CD4-positive, alpha-beta T cell treated with Interleukin-15 for 1 hour (primary cell): ENCODE measurements at places on chromosomes 12 and 14.

- DNase-seq: no peak
These were observed 1.6 kb downstream of the PAPLN start for GRCh38 chr14:73238941-73239340.

DNA sequence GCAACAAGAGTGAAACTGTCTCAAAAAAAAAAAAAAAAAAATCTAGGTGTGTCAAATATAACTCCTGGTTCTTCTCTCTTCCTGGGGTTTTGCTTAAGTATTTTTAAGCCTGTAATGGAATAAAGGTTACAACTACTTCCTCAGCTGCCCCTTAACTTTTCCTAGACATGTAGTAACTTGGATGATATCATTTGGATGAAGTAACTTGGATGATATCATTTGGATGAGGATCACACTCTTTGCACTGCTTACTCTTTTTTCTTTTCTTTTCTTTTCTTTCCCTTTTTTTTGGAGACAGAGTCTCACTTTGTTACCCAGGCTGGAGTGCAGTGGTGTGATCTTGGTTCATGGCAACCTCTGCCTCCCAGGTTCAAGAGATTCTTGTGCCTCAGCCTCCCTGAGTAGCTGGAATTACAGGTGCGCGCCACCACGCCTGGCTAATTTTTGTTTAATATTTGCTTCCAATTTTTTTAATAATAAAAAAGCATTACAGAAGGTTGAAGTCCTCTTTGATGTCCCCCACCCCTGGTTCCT, 775 bp upstream of the FAM186A start:
- no peak for DNase-seq

GRCh38 chr12:57837864-57838562, 8.5 kb downstream of the CTDSP2 start:
- DNase-seq: no peak

- DNase-seq: no peak
These were observed 292.6 kb upstream of the CAND1 start for GRCh38 chr12:66976526-66976925.

DNA sequence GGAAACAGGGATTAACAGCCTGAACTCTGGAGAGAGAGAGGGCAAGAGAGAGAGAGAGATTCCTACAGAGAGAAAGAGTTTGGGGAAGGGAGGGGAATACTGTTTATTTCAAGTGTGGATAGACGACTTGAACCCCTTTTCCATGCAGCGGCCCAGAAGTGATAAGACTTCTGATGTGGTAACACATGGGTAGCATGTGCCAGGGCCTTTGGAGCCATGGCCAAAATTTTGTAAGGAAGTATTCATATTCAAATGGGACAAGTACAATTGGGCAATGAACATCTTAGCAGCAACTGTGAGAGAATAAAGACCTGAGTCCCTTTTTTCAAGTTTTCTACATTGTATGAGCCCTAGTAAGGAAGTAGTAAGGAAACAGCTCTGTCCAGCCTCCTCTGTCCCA, 42.4 kb upstream of the CCDC196 start:
- no peak for DNase-seq

DNA sequence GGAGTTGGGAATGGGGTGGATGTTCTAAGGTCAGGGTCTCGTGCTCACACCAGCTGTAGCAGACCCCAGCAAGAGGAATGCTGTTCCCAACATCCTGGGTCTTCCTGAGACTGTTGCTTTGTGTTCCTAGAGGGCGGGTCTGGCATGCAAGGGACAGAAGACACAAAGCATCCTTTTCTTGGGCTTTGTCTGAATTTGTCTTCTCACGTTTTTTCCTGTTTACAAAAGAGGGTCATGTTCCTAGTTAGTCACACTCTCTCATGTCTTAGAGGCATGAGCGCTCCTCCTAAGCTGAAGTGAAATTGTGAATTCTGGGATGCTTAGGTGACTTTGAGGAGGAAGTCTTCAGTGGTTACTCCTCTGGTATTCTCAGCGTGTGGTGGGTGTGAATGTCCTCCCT, 9.6 kb upstream of the TAMALIN start:
- no peak for DNase-seq

- no peak for DNase-seq
These were observed 54.5 kb upstream of the FRS2 start for GRCh38 chr12:69415471-69416275.

- DNase-seq: no peak
These were observed 47.6 kb downstream of the TAOK3 start for GRCh38 chr12:118325081-118325480.

GRCh38 chr12:46944088-46944487, 118.3 kb upstream of the SLC38A4 start:
- no peak for DNase-seq
